ENCODE measurements at places on chromosomes 5 and 9. TPM values are rescaled to one million over a fixed set of nuclear protein-coding genes. Genes with fewer than 3 reads are reported as not detected.

GRCh38 chr5:53749621-53750020, 189.2 kb downstream of the NDUFS4 start:
- peaks cover 12% of the 10 kb centered on the region for H3K36me3 ChIP-seq
- no peak overlapping the region for H3K27ac ChIP-seq
- no peak overlapping the region for H3K4me3 ChIP-seq
- no peak for DNase-seq
- H3K4me1 ChIP-seq = no peaks in the 10 kb centered on the region

DNA sequence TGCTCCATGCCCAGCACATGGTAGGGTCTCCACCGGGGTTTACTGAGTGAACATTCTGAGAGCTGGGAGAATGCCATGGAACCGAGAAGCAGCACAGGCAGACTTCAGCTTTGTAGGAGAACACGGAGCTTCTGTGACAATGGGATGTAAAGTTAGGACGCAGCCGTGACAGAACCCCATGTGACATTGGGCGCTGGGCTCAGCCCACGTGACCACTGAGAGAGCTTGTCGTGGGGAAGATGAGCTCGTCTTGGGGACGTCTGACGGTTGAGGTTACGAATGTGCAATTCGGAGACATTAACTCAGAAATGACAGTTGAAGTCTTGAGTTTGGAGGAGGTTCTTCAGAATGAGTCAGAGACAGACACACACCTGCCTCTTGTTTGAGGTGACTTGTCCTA, 13.5 kb downstream of the SDHA start:
- peak; percentile 18 for DNase-seq
- no peak overlapping the region for H3K4me3 ChIP-seq
- H3K4me1 ChIP-seq = peaks cover 9% of the 10 kb centered on the region
- no peaks in the 10 kb centered on the region for H3K27me3 ChIP-seq
- H3K36me3 ChIP-seq = peaks cover 12% of the 10 kb centered on the region

- H3K4me1 ChIP-seq = no peaks in the 10 kb centered on the region
- peaks cover 40% of the 10 kb centered on the region for H3K27me3 ChIP-seq
- H3K27ac ChIP-seq = no peak overlapping the region
- H3K4me3 ChIP-seq = peak overlapping the region; percentile 29
- no peak for DNase-seq
Observed at GRCh38 chr5:174751154-174752000, 27.0 kb downstream of the MSX2 start.

DNA sequence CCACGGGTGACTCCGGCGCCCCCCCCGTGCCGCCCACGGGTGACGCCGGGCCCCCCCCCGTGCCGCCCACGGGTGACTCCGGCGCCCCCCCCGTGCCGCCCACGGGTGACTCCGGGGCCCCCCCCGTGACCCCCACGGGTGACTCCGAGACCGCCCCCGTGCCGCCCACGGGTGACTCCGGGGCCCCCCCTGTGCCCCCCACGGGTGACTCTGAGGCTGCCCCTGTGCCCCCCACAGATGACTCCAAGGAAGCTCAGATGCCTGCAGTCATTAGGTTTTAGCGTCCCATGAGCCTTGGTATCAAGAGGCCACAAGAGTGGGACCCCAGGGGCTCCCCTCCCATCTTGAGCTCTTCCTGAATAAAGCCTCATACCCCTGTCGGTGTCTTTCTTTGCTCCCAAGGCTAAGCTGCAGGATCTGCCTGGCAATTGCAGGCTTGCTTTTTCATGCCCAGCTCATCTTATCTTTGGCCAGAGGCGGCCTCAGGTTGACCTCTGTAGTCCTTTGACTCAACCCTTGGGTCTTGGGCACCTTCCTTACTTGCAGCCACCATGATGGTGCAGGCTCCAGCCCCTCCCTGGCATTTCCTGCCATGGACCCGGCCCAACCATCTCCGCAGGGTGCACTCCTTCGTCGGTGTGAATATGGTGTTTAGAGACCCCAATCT, 9.8 kb downstream of the CEL start:
- H3K4me1 ChIP-seq = no peaks in the 10 kb centered on the region
- H3K4me3 ChIP-seq = no peak overlapping the region
- no peaks in the 10 kb centered on the region for H3K27me3 ChIP-seq
- DNase-seq = no peak
- no peaks in the 10 kb centered on the region for H3K36me3 ChIP-seq
- no peak overlapping the region for H3K27ac ChIP-seq

DNA sequence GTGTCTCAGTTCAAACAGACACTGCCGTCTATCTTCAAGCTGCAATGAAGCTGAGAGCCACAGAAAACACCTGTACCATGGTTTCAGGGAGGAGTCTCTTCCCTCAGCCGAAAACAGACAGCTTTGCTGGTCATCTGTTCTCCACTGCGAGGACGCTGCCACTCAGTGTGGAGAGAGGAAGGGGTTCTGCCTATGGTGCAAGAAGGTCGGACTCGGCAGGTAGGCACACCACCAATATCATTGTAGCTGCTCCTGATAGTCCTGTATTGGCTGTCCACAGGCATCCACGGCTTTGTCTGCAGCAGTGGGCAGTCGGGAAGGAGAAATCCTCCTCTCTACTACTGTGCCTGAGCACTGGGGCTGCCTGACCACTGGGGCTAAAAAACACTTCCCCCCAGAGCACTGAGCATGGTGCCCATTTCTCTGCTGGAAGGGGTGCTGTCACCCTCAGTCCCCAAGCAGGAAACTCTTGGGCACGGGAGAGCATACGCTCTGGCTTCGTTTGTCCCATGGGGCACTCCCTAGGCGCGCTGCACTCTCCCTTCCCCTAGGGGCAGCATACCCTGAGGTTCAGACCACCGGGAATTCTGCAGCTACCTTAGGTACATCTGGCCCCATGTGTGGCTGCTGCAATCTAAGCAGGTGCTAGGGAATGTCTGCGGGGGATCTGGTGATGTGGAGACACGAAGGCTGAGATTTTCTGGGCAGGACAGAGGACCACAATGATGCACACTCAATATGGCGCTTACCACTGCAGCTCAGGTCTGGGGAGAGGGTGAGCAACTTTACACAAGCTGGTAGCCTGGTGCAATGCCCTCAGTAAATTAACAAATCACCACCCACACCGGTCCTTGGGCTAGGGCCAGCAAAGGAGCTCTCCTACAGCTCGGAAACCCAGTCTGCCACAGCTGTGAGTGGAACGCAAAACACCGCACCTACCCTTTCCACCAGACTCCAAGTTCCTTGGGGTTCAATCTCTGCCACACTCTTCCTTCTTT, 880.9 kb upstream of the SEMA6A start:
- no peak overlapping the region for H3K27ac ChIP-seq
- H3K4me1 ChIP-seq = no peaks in the 10 kb centered on the region
- peak overlapping the region; percentile 67 for H3K4me3 ChIP-seq

- no peaks in the 10 kb centered on the region for H3K27me3 ChIP-seq
- no peaks in the 10 kb centered on the region for H3K36me3 ChIP-seq
- H3K4me3 ChIP-seq = peak overlapping the region; percentile 86
- peak; percentile 37 for DNase-seq
- peak overlapping the region; percentile 89 for H3K27ac ChIP-seq
- peaks cover 96% of the 10 kb centered on the region for H3K4me1 ChIP-seq
Observed at GRCh38 chr9:131407717-131408195, 13.9 kb downstream of the PRRC2B start.

DNA sequence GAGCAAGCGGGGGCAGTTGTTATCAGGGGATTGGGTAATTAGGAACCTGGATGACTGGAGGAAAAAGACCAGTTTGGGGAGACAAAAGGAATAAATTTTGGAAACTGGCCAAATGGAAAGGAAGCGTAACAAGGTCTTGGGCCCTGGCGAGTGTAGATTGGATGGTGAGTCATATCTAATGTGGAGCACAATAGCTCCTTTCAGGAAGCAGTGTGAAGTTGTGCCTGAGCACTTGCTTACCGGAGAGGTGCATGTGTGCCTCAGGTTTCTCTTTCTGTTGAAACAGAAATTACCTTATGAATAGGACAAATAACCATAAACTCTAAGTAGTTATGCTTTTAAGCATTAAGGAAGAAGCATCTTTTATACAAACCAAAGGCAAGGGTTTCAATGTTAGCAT, 176.4 kb downstream of the KIF4B start:
- no peaks in the 10 kb centered on the region for H3K36me3 ChIP-seq
- no peaks in the 10 kb centered on the region for H3K27me3 ChIP-seq
- DNase-seq = no peak
- no peaks in the 10 kb centered on the region for H3K4me1 ChIP-seq

GRCh38 chr5:112232667-112233066, 186.4 kb downstream of the EPB41L4A start:
- no peaks in the 10 kb centered on the region for H3K36me3 ChIP-seq
- no peak overlapping the region for H3K4me3 ChIP-seq
- no peaks in the 10 kb centered on the region for H3K27me3 ChIP-seq
- DNase-seq = no peak
- no peaks in the 10 kb centered on the region for H3K4me1 ChIP-seq

- no peaks in the 10 kb centered on the region for H3K36me3 ChIP-seq
- peaks cover 7% of the 10 kb centered on the region for H3K27me3 ChIP-seq
- peaks cover 45% of the 10 kb centered on the region for H3K4me1 ChIP-seq
- no peak overlapping the region for H3K27ac ChIP-seq
Observed at GRCh38 chr5:65101632-65102100, 332.9 kb downstream of the CWC27 start.

- H3K4me1 ChIP-seq = no peaks in the 10 kb centered on the region
- H3K27me3 ChIP-seq = no peaks in the 10 kb centered on the region
Observed at GRCh38 chr5:136729901-136730355, 364.6 kb upstream of the TRPC7 start.

DNA sequence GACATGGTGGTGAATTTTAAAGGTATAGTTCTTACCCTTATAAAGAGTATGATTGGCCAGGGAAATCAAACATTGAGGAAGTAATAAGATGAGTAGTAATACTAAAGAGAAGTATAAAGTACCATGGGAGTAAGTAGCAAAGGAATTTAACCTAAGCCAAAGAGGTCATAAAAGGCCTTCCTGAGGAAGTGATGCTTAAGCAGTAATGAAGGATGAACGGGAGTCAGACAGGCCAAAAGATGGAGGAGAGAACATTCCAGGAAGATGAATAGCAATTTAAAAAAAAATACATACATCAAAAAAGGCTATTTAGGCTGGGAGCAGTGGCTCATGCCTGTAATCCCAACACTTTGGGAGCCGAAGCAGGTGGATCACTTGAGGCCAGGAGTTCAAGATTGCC, 29.0 kb downstream of the KLHL3 start:
- H3K27ac ChIP-seq = no peak overlapping the region
- H3K4me1 ChIP-seq = no peaks in the 10 kb centered on the region
- no peaks in the 10 kb centered on the region for H3K36me3 ChIP-seq
- no peak for DNase-seq

GRCh38 chr5:158644301-158644700, 455.4 kb downstream of the EBF1 start:
- no peak for DNase-seq
- H3K27me3 ChIP-seq = no peaks in the 10 kb centered on the region
- H3K4me3 ChIP-seq = no peak overlapping the region
- H3K4me1 ChIP-seq = no peaks in the 10 kb centered on the region
- H3K27ac ChIP-seq = no peak overlapping the region

DNA sequence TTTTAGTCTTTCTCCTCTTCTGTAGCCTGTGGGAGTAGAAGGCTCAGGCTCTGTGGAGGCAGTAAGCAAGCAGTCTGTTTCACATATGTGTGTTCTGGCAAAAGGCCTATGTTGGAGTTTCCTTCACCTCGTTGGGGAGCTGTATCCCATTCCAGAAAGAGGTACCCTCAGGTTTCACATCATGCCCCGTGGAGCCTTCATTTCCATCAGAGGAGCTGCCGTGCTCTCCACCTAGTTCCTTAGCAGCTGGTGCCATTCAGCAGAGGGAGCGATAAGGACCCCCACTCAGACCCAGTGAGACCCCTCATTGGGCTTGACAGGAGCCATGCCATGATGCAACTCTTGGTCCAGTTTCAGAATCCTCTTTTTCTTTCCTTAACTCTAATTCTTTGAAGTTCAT, 50.6 kb upstream of the ANGPTL2 start:
- DNase-seq = no peak
- H3K4me1 ChIP-seq = no peaks in the 10 kb centered on the region
- no peak overlapping the region for H3K4me3 ChIP-seq
- no peaks in the 10 kb centered on the region for H3K27me3 ChIP-seq
- H3K27ac ChIP-seq = no peak overlapping the region

DNA sequence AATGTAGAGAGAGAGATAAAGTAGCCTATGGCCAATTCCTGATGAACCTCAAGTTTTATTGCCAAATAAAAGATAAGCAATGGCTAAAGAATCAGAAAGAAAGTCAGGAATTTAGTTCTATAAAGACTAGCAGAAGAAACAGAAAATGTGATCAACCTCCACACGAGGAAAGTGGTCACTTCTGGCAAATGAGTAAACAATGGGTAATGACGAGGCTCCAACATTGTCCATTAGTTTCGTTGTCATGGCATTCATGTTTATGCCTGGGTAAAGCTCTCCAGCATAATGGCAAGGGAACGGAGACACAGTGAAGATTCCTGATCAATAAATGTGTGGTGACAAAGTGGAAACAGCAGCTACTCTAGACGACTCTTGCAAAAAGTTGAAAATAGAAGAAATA, 341.8 kb upstream of the CTNND2 start:
- no peak for DNase-seq
- no peak overlapping the region for H3K4me3 ChIP-seq
- no peak overlapping the region for H3K27ac ChIP-seq
- no peaks in the 10 kb centered on the region for H3K36me3 ChIP-seq
- no peaks in the 10 kb centered on the region for H3K27me3 ChIP-seq

DNA sequence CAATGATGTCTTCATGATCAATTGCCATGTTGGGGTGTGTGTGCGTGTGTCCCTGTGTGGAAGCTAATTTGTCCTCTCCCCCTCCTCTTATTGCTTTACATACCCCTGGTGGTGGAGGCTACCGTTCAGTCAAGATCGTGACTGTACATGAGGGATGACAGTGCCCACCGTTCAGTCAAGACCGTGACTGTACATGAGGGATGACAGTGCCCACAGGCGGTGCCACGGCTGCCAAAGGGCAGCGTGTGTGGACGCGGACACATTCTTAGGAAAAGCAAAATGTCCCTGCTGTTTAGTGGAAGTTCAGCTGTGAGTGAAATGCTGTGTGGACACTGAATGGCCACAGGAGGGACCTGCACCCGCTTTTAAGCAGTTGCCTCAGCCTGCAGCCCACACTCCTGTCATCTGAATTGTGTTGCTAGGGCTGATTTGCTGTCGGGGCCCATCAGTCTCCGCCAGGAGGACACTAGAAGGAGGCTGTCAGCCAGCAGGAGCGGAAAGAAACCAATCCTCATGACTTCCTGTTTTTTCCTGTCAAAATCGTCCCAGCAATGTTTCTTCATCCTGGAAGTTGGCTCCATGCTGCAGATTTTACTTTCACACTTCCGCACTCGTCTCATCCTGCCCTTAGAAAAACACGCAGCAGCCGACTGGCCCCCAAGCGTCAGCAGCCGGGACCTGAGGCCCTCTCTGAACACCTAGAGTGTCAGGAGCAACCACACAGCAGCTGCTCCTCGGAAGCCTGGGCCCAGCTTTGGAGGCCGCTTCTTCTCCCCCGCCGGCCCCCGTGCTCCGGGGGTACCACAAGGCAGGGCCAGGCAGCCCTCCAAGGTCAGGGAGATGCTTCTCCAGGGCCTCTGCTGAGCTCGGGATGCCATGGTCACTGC, 9.1 kb downstream of the OR2V1 start:
- no peak overlapping the region for H3K4me3 ChIP-seq
- H3K4me1 ChIP-seq = no peaks in the 10 kb centered on the region
- no peak for DNase-seq
- no peaks in the 10 kb centered on the region for H3K36me3 ChIP-seq

GRCh38 chr5:58012102-58012501, 447.8 kb downstream of the PLK2 start:
- H3K4me3 ChIP-seq = no peak overlapping the region
- H3K4me1 ChIP-seq = no peaks in the 10 kb centered on the region
- no peak overlapping the region for H3K27ac ChIP-seq
- H3K27me3 ChIP-seq = no peaks in the 10 kb centered on the region
- H3K36me3 ChIP-seq = no peaks in the 10 kb centered on the region

The SLC12A7 gene
- total RNA-seq = 14.8 TPM

The CMYA5 gene
- 0.31 TPM for total RNA-seq

The CXXC5 gene
- total RNA-seq = 1.2 TPM

The COX7C gene
- 404 TPM for total RNA-seq

The AFAP1L1 gene
- total RNA-seq = 0.12 TPM

The SELENOP gene
- total RNA-seq = 0.16 TPM

The TTC23L gene
- total RNA-seq = 0.58 TPM

The PTPRD gene
- total RNA-seq = not detected

The ELOVL7 gene
- total RNA-seq = 2.7 TPM
